ENCODE measurements at places on chromosomes 2 and 18.

GRCh38 chr18:44883671-44884070 lies 203.0 kb downstream of the SETBP1 start:
- DNase-seq: no peak

DNA sequence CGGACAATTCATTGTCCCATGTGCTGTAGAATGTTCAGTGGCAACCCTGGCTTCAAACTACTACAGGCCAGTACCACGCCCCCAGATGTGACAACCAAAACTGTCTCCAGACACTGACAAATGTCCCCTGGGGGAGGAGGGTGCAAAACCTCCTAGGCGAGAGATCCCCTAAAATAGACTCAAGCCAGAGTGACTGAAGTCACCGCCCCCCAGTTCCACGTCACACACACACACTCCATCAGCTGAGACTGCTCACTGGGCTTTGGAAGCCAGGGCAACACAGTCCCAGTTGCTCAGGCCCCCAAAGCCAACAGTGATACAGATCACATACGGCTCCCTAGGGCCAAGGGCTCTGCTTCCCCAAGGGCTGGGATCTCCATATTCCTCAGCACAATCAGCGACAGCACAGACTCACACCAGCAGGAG lies 19.1 kb downstream of the HDAC4 start:
- DNase-seq: no peak

DNA sequence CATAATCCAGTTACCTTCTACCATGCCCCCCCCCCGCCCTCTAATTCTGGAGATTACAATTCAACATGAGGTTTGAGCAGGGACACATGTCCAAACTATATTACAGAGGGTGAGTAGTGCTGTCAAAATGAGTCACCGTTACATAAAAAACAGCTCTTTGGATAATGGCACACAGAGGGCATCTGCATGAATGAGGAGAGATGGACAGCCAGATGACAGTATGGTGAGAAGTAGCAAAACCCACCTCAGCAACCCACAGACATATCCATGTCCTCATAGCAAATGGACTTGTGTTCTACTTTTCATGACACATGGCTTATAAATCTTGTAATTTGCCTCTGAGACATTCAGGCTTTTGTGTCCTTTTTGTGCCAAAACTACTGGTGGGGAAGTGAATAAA lies 132.0 kb downstream of the EML6 start:
- DNase-seq: no peak

DNA sequence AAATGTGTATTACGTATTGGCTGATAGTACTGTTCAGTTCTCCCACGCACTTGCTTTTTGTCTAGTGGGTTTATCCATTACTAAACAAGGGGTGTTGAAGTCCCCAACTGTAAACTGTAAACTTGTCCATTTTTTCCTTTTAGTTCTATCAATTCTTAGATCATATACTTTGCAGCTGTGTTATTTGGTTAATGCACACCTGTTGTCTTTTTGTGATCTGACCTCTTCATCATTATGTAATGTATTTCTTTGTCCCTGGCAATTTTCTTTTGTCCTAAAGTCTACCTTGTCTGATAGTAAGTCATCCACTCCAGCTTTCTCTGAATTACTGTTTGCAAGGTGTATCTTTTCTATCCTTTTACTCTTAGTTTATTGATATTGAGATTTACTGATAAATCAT lies 21.9 kb downstream of the MCEE start:
- DNase-seq: no peak

Data from non-pigmented ciliary epithelial cell (primary cell).